ENCODE measurements at places on chromosomes 16 and 17.

DNA sequence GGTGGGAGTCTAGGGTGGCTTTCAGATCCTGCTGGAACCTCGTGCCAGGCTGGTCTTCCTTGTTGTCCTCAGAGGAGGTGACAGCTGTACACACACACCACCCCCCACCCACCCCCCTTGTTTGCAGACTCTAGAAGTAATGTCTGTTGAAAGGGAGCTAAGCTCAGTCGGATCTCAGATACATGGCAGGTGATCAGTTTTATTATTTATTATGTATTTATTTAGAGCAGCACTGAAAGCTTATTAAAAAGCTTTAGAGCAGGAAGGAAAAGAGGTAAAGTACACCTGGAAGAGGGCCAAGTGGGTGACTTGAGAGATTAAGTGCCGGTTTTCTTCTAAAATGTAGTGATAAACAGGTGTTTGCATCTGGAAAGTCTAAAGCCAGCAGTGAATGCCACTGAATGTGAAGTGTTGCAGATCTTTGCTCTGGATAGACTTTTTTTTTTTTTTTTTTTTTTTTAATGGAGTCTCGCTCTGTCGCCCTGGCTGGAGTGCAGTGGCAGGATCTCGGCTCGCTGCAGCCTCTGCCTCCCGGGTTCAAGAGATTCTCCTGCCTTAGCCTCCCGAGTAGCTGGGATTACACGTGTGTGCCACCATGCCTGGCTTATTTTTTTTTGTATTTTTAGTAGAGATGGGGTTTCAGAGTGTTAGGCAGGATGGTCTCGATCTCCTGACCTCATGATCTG, 40.2 kb downstream of the FOXK2 start:
- no peak for DNase-seq

DNA sequence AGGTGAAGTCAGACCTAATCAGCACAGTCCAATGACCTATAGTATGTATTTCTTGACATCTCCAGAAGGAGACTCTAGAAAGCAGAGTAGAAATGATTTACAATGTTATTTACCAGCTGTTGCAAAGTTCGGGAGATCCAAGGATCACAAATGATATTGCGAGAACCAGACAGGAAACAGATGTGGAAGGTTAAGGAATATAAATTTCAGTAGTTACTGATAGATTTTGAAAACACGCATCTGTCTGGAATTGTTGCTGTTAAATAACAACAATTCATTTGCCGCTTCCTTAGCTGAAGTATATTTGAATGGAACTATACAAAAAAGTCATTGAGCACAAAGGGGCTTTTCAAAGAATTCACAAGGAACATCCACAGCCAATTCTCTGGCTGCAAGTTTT, 72.0 kb downstream of the STXBP4 start:
- DNase-seq, result no peak

DNA sequence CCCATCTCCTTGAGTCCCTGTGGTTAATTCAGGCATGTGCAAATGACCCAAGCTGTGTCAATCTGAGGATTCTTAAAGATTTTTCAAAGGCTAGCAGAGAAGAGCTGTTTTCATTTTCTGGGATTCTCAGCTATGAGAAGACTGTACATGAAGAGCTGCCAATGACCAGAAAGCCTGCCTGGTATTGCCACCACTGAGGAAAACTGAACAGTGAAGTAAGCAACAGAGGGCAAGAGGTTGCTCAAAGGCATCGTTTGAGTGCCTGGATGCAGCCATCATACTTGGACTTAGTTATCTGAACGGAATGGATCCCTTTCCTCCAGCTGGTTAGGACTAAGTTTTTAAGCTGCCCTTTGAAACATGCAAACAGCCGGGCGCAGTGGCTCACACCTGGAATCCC, 38.4 kb downstream of the FAM20A start:
- DNase-seq, result no peak

DNA sequence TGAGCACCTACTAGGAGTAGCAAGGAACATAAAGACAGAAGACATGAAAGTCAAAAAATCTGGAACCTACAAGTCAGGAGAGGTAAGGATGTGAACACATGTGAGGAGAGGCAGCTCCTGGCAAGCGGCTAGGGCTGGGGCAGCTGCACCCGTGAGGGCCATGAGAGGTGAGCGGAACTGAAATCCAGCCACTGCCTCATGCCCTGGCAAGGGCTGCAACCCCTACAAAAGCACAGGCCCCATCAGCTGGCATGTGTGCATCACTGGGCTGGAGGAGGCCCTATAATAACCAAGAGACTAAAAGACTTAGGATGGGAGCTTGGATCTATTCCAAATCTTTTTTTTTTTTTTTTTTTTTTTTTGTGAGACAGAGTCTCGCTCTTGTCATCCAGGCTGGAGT, 40.3 kb upstream of the ERN1 start:
- DNase-seq, result no peak

DNA sequence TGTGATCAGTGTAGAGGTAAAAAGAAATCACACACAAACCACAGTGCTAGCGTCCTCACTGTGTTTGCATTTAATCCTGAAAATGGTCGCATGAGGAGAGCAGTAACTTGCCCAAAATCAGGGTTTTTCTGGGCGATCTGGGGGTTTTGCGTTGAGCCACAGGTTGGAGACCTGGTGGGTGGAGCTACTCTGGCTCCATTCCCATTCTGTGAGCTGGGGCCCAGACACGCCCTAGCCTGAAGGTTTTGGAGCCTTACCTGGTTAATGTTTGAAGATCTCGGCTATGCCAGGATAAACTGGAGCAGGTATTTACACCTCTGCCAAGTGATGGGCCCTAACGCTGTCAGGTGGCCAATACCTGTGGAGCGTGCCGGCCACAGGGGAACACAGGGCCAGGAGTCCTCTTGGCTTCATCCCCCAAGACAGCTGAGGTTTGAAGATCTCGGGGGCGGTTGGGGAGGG, 48.4 kb downstream of the MPRIP start:
- DNase-seq, result no peak

- peak; percentile 11 for DNase-seq
Observed at GRCh38 chr16:81035975-81036750, 521 bp downstream of the ATMIN start.

DNA sequence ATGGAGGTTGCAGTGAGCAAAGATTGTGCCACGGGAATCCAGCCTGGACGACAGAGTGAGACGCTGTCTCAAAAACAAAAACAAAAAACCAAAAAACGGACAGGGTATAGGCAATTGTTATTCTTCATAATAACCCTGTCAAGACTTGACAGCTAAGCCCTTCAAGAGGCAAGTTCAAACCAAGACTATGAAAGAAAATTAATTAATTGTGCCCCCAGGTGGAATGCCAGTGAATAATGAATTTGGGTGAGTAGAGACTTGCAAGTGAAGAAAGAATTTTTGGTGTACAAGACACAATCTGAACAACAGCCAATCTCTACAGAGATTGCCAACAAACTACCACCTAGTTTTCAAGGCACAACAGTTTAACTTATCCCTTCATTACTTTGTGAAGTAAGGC, 6.3 kb downstream of the RFWD3 start:
- no peak for DNase-seq

DNA sequence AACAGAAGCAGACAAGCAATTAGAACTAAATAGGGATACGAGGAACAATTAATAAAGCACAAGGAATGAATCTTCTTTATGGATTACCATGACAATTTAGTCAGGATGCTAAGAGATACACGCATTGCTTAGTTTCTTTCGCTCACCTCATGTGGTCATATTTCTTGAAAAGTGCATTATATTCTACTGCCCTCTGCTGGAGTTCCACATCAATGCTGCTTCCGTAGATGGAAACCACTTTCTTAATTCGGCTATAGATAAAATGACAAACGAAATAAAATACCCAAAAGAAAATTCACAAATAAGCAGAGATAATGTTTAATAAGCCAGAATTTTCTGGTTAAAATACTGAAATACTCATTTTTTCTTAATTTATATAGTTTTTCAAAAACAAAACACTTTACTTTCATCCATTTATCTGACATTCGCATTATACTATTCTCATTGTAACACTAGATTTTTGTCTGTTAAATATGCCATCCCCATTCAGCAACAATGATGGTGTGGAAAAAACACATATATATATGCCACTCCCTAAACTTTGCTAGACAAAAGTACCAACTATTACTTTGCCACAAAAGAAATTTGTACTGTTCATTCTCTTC, 22.0 kb upstream of the PHLPP2 start:
- DNase-seq, result no peak

DNA sequence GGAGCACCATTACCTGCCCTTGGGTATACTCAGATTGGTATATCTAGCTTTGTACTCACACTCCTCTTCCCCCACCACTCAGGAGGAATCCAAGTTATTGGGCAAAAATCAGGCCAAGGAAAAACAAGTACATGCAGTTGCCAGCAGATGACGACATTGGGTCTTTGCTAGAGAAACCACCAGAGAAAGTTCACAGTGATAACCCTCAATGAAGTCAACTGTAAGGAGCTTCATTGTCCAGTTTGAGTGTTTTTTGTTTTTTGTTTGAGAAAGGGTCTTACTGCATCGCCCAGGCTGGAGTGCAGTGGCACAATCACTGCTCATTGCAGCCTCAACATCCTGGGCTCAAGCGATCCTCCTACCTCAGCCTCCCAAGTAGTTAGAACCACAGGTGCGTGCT, 34.6 kb upstream of the TOX3 start:
- DNase-seq, result no peak

DNA sequence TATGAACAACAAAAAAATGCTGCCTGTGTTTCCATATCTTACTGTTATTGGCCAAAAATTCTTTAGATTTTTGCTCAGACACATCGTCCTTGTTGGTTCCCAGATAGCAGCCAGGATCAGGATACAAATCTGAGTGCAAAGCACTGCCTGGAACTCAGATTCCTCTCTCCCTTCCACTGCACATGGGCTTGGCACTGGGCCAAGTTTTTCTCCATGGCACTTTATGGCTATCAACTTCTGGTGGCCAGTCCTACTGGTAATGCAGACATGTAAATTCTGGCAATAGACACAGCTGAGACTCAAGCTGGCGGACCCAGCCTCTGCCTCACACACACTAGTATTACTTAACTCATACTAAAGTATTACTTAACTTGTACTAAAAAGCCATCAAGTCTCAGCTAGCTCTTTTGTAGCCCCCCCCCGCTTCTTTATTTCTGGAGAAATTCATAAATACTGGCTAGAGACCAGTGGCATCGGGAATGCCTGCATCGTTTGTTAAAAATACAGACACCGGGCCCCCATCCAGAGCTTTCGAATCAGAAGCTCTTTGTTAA, 181.2 kb upstream of the COX10 start:
- no peak for DNase-seq

- DNase-seq, result no peak
Observed at GRCh38 chr17:79615926-79616325, 5.1 kb upstream of the RBFOX3 start.

GRCh38 chr17:31544186-31544585, 152.7 kb downstream of the RAB11FIP4 start:
- no peak for DNase-seq

DNA sequence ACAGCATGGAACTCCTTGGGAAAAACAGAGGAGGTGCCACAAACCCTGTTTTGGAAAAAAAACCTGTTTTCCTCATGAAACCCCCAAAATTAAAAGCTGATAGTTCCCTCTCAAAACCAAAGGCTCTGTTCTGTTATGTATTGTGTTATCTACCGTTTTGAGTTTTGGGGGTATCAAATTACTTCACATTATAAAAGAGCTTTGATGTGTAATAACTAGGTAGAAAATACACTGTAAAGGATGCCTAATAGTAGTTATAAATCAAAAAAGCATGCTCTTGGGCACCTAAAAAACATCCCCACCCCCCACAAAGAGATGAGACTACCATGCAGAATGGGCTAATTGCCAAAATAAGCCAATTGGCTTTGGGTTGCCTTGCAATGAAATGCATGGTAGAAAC, 30.8 kb downstream of the C16orf54 start:
- DNase-seq, result no peak

DNA sequence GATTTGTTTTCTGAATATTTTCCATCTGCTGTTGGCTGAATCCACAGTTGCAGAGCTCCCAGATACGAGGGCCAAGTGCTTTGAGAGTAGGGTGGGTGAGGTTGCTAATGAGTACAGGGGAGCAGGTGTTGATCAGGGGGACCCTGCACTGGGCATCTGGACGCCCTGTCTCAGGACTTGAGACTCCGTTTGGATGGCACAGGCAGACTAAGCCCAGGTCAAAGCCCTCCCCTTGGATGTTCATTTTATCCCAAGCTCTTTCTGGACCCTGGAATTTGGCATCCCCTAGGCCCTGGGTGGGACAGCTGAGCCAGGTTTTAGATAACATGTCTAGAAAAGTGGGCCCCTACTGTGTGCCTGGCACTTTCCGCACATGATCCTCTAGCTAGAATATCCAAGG, 12.1 kb downstream of the USP6 start:
- DNase-seq, result no peak

- DNase-seq, result no peak
Observed at GRCh38 chr17:81515530-81516041, 3.0 kb upstream of the ACTG1 start.

GRCh38 chr16:22098405-22099255, 6.3 kb downstream of the VWA3A start:
- DNase-seq, result peak; percentile 25

GRCh38 chr17:37640015-37640414, 3.2 kb downstream of the DDX52 start:
- DNase-seq, result no peak

DNA sequence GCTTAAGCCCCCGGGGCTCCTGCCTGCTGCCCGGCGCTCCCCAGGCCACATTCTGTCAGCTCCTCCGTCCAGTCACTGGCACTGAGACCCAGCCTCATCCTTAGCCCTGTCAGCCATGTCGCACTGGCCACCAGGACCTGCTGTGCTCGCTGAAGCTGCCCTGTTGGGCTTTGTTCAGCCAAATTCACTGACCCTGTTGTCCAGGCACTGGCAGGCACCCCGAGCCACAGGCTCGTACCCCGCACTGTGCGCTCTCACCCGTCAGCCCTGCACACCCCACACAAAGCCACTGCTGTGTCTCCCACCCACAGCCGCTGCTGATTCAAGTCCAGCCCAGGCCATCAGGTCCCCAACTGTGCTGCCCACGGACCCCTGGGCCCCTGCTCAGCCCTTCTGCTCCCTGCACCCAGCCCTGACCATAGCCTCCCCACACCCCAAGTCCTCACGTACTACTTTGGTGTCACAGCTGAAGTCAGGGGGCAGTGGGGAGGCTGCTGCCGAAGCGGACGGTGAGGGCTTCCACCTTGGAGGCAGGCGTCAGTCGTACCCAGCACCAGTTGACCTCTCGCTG, 131.5 kb upstream of the CHMP6 start:
- DNase-seq, result no peak

DNA sequence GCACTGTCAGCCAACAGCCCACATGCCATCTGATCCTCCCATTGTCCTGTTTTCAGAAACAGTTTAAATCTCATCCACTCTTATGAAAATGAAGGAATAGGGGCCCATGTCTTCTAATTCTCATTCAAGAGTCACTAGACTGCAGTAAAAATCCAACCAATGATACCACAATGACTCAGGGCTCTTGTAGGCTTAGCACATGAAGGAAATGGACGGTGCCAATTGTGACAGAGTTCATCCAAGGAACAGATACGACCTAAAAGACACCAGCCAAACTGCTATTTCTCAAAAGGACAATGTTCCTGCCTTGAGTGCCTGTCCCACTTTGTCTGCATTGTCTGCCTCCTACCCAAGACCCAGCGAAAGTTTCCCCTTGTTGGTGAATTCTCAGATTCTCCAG, 204.8 kb upstream of the COX10 start:
- peak; percentile 47 for DNase-seq

Measured in stromal cell of bone marrow (primary cell).